ENCODE measurements at places on chromosomes 5 and 9. TPM values are rescaled to one million over a fixed set of nuclear protein-coding genes. Genes with fewer than 3 reads are reported as not detected.
A peak's percentile ranks its signal among the peaks of the same experiment; 100 is the strongest.

The CTSV gene
- total RNA-seq = 2.1 TPM

- DNase-seq = peak; percentile 49
These were observed 64.9 kb upstream of the ENTREP1 start for GRCh38 chr9:69260161-69260560.

GRCh38 chr9:70491426-70492318 lies 77.2 kb upstream of the KLF9 start:
- no peak for DNase-seq

DNA sequence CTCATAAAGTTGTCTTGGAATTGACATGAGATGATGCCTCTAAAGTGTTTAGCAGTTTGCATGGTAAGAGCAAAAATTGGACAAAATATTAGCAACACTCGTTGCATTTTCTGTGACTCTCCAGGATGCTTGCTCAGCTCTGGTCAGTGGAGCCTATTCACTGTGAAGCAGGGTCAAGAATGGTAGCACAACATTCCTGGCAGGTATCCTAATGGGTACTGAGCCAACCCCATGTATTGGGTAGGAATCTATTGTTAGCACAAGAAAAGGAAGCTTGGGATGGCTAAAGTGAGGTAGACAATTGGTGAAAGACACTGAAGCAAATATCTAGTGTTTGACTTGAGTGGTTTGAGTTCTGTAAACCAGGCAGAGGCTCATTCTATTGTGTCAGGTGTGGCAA lies 10.4 kb upstream of the ACTBL2 start:
- peak; percentile 90 for DNase-seq

DNA sequence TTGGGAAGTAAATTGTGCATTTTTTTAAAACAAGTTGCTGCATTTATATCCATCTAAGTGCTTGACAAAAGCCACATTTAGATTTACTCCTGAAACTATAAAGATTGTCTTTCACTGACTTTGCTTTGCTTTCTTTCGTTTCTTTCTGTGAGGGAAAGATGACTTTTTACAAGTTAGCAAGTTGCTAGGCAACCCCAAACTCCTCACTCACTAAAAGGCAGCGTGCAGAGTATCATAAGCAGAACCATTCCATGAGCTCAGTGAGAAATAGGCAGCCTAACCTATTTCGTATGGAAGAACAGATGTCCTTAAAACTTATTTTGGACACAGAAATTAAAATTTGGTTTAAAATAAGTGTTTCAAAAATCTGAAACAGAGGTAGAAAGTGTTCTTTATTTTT lies 29.0 kb downstream of the KLF9 start:
- no peak for DNase-seq

- no peak for DNase-seq
These were observed 16.8 kb upstream of the PHYKPL start for GRCh38 chr5:178249191-178249989.

The KCNIP1 gene
- total RNA-seq = 20.8 TPM
